ENCODE measurements at places on chromosomes 4 and X. TPM values are rescaled to one million over a fixed set of nuclear protein-coding genes. Genes with fewer than 3 reads are reported as not detected.

- DNase-seq = no peak
Measured at GRCh38 chr4:130368668-130369067, 1272.7 kb downstream of the C4orf33 start.

- DNase-seq = no peak
Measured at GRCh38 chrX:146433771-146434170, 375.8 kb upstream of the CXorf51B start.

DNA sequence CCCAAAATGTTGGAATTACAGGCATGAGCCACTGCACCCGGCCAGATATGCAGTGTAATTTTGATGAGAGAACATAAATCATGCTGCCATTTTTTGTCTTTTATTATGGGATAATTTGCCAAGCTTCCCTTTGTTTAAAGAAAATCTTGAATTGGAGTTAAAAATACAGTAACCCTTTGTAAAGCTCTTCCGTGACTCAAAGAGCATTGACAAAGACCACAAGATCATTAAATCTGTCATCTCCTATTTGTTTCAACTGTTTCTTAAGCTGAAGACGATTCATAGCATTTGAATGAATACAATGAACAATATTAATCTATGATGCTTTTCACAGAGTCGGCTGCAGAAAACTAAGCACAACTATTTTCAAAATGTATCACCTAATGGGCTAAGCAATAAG is 132.6 kb downstream of the ANAPC4 start:
- no peak for DNase-seq

DNA sequence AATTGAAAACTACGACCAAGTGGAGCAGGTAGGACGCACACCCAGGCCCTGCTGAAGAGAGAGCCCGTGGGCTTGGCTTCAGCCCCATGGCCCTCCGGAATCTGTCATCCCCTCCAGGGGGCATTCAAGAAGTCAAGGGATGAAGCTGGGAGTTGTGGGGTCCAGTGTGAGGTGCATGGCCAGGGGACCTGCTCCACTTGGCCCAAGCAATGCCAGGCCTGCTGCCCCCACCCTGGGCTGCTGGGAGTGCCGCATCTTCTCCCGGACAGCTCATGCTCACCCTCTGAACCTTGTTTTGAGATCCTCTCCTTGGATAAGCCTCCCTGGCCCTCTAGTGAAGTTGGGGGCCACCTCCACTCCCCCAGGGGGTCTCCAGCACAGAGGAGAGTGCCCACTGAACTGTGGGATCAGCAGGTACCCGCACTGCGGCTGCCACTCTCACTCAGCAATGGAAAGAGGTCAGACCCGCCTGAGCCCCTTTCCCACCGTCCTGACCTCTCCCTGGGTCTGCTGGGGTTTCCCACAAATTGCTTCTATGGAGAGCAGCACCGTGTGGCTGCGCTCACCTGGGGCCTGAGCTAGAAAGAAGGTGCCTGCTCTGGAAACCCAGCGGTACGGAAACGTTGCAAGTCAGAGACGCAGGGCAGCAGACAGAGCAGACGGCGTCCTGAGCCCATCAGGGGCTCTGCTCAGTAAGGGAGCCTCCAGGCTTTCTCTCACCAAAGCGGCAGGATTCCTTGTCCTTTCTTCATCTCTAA is 5.0 kb upstream of the ABLIM2 start:
- no peak for DNase-seq

- no peak for DNase-seq
Measured at GRCh38 chrX:123171781-123172180, 12.3 kb upstream of the GRIA3 start.

- no peak for DNase-seq
Measured at GRCh38 chrX:35276115-35276514, 333.5 kb downstream of the FAM47B start.

Gene SORBS2
- total RNA-seq = 9.2 TPM

Gene UGT2B11
- total RNA-seq = not detected

Gene DKK2
- 23.5 TPM for total RNA-seq
